ENCODE measurements at places on chromosomes 13 and 19.

GRCh38 chr13:50627111-50627510 is 216.4 kb downstream of the DLEU7 start:
- DNase-seq = peak; percentile 12

GRCh38 chr13:27319404-27319803 is 48.8 kb downstream of the RASL11A start:
- no peak for DNase-seq

GRCh38 chr13:34162544-34162933 is 344.6 kb downstream of the RFC3 start:
- DNase-seq = no peak

GRCh38 chr19:51470966-51471365 is 7.4 kb upstream of the CEACAM18 start:
- no peak for DNase-seq

GRCh38 chr13:49450105-49450819 is 6.2 kb downstream of the SETDB2 start:
- DNase-seq = no peak

DNA sequence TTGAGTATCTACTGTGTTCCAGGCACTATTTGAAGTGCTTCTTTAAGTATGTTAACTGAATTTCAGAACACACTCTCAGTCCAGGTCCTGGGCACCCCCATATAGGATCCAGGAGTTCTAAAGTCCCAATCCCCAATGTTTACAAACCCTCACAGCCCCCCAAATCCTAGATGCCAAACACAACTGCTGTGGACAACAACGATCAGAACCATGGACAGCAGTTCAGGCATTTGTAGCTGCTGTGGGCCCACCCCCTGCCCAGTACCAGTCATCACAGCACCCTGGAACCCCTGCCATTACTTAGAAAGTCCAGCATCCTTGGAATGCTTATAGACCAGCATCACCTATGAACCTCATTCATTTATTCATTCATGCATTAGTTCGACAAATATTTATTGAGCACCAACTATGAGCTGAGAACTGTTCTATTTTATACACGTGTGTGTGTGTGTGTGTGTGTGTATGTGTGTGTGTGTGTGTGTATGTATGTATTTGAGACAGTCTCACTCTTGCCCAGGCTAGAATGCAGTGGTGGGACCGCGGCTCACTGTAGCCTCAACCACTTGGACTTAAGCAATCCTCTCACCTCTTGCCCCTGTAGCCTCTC is 19.3 kb upstream of the SDHAF1 start:
- no peak for DNase-seq

DNA sequence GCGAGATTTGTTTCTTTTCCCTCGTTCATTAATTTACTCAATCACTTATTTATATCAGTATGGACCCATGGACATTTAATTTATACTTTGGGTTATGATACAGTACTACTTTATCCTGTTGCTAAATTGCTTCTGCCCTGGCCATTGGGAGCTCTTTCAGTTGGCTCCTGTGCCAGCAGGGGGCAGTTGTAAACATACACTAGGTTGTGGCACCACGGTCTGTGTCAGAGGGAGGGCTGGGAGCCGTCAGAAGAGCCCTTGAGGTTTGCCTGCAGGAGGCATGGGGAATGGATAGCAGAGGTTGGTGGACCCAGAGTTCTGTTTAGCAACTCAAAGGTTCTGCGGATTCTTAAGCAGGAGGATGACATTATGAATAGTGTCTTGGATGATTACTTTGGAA is 94.3 kb downstream of the ERCC5 start:
- DNase-seq = no peak

- no peak for DNase-seq
Measured at GRCh38 chr19:13209484-13210338, 59.5 kb downstream of the IER2 start.

GRCh38 chr19:33752018-33752800 is 44.5 kb upstream of the KCTD15 start:
- DNase-seq = no peak

DNA sequence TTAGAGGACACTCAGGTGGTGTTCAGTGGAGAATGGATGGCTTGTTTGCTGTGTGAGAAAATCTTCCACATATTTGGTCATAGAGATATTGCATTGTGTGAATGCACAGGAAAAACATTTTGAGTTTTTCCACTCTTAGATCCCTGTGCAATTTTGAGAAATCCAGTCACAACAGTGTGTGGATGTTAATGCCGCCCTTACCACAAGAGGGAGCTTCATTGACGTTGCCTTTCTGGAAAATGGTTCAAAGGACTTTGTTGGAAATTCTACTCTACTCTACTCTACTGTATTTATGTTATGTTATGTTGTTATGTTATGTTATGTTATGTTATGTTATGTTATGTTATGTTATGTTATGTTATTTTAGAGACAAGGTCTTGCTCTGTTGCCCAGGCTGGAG is 13.4 kb downstream of the ZNF20 start:
- DNase-seq = no peak

DNA sequence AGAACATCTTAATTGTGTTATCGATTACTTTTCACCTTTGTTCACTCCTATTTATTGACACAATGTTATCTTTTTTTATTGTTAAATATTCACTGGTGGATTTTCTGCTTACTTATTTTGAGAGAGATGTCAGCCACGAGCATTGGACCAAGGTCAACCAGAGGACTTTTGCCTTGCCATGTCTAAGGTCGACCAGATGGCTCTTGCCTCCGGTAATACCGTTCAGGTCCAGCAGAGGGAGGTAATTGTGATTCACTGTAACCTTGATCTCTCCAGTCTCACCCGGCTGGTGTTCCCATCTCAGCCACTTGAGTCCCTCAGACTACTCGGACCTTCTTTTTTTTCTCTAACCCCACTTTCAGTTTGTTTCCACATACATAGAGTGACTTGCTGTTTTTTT is 1438.1 kb downstream of the UQCRFS1 start:
- DNase-seq = no peak

GRCh38 chr19:43651758-43652545 is 12.3 kb upstream of the CADM4 start:
- DNase-seq = peak; percentile 56

GRCh38 chr13:74920920-74921319 is 561.0 kb downstream of the TBC1D4 start:
- DNase-seq = no peak

DNA sequence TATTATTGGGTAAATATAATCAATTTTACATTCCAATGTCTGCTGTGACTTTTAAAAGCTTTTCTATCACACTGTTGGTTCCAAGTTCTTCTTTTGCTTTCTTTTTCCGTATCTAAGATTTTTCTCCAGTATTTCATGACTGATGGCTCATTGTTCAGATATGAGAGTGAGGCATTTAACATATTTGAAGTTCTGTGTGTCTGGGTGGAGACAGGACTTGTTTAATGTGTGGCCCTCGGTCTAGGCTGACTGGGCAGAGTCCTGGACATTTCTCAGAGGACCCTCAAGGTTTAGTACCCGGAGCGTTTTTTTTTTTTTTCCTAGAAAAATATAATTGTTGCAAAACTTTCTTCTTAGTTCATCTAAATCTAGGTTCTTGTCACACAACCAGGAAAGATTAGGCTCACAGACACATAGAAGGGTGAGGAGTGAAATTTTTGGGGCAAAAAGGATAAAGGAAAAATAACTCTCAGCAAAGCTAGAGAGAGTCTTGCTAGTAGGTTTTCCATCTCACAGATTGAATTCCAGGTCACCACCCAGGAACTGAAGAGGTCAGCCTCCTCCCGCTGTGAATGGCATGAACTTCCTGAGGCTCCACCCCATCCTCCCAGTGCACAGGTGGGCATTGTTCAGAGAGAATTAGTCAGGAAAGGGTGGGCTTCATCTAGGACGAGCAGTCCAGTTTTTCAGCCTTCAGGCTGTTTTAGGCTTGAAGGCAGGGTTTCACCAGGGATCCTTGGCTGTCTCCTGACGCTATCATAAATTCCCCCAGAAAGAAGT is 1002.4 kb upstream of the PCDH9 start:
- DNase-seq = no peak

GRCh38 chr13:89602655-89603054 is 1744.8 kb upstream of the MIR17HG start:
- no peak for DNase-seq

DNA sequence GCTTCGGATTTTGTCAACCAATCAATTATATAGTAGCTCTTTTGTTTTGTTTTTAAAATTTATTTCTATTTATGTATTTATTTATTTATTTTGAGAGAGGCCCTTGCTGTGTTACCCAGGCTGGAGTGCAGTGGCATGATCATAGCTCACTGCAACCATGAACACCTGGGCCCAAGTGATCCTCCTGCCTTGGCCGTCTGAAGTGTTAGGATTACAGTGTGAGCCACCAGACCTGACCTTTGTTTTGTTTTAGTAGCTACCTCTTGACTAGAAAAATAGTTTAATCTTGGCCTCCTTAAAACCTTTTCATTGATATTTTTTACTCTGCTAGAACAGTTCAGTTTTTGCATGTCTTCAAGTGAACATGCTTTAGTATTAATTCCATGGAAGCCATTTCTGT is 15.1 kb downstream of the GARRE1 start:
- no peak for DNase-seq

- no peak for DNase-seq
Measured at GRCh38 chr13:31970231-31970930, 61.2 kb upstream of the FRY start.

- DNase-seq = no peak
Measured at GRCh38 chr13:113394339-113394640, 30.4 kb upstream of the GRTP1 start.

DNA sequence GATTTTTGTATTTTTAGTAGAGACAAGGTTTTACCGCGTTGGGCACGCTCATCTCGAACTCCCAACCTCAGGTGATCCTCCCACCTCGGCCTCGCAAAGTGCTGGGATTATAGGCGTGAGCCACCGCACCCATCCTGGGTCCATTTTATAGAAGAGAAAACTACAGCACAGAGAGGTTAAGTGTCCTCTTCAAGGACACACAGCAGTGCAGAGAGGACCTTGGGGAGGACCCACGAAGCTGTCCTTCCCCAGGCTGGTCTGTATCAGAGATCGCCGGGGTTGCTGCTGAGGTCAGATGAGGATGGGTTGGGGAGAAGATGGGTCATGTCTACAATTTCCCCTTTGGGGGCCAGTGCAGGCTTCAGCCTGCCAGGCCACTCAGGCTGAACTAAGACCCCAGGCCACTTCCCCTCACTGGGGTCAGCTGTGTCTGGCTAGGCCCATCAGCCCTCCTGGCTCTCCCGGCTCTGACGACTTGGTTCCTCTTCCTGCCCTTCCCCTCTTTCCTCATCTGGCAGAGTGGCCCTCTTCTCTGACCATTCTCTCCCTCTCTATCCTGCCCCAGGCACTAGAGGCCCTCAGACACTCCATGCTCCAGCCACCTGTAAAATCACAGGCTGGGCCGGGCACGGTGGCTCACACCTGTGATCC is 9.6 kb downstream of the MYO1F start:
- DNase-seq = no peak

GRCh38 chr13:77359171-77359570 is 32.3 kb upstream of the MYCBP2 start:
- DNase-seq = no peak

DNA sequence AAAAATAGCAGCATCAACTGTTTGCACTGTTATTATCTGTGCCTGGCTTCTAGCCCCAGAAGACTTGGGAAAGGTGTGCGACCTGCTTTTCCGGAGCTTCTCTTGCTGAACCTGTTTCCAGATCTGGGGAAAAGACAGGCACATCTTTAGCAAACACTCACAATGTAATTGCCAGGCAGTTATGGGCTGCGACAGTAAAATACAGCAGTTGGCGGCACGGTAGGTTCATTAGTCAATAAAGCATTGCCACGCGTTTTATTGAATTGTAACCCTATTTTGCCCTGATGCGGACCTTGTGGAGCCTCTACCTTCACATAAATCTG is 223.7 kb upstream of the TSHZ3 start:
- no peak for DNase-seq

GRCh38 chr13:38167164-38167822 is 182.4 kb upstream of the UFM1 start:
- no peak for DNase-seq

- DNase-seq = no peak
Measured at GRCh38 chr13:40874138-40874779, 84.8 kb downstream of the SLC25A15 start.
